Activated CD4-positive, alpha-beta memory T cell treated with anti-CD3 and anti-CD28 coated beads for 36 hours (primary cell): ENCODE measurements at places on chromosomes 7 and 10. TPM values are rescaled to one million over a fixed set of nuclear protein-coding genes. Genes with fewer than 3 reads are reported as not detected.

DNA sequence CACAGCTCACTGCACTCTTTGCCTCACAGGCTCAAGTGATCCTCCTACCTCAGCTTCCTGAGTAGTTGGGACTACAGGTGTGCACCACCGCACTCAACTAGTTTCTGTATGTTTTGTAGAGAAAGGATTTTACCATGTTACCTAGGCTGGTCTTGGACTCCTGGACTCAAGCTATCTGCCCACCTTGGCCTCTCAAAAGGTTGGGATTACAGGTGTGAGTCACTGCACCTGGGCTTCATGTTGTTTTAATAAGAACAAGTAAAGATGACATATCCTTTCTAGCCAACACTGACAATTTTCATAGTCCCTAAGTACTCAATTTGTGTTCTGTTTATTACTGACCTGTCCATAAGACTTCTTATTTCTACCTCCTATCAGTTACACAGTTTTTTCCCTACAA, 16.8 kb downstream of the SEMA3C start:
- DNase-seq, result no peak
- no peaks in the 10 kb centered on the region for H3K36me3 ChIP-seq
- no peaks in the 10 kb centered on the region for H3K4me1 ChIP-seq
- no peak overlapping the region for H3K27ac ChIP-seq
- H3K4me3 ChIP-seq, result no peak overlapping the region

DNA sequence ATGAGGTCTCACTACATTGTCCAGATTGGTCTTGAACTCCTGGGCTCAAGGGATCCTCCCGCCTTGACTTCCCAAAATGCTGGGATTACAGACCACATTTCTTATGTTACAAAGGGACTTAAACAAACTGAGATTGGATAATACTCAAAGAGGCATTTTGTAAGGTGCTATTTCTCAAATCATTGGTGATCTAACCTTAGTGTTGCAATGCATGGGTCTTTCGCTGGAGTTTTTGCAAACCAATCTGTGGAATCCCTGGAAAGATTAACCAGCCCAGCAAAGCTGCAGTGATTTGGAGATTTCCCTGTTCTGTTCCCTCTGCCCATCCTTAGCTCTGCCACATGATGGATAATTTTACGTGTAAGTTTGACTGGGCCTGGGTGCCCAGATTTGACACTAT, 20.4 kb upstream of the ECHDC3 start:
- H3K4me3 ChIP-seq, result no peak overlapping the region
- no peak overlapping the region for H3K27ac ChIP-seq
- H3K4me1 ChIP-seq, result peaks cover 6% of the 10 kb centered on the region
- no peaks in the 10 kb centered on the region for H3K36me3 ChIP-seq
- peaks cover 15% of the 10 kb centered on the region for H3K27me3 ChIP-seq
- DNase-seq, result no peak

- H3K4me1 ChIP-seq, result peaks cover 17% of the 10 kb centered on the region
- peak overlapping the region; percentile 84 for H3K27ac ChIP-seq
- no peaks in the 10 kb centered on the region for H3K36me3 ChIP-seq
- no peaks in the 10 kb centered on the region for H3K27me3 ChIP-seq
These were observed 135.8 kb downstream of the CNNM2 start for GRCh38 chr10:103053659-103054581.

GRCh38 chr7:28061824-28062196, 118.8 kb downstream of the JAZF1 start:
- H3K27me3 ChIP-seq, result no peaks in the 10 kb centered on the region
- no peaks in the 10 kb centered on the region for H3K36me3 ChIP-seq
- DNase-seq, result no peak
- peaks cover 3% of the 10 kb centered on the region for H3K4me1 ChIP-seq
- no peak overlapping the region for H3K4me3 ChIP-seq

DNA sequence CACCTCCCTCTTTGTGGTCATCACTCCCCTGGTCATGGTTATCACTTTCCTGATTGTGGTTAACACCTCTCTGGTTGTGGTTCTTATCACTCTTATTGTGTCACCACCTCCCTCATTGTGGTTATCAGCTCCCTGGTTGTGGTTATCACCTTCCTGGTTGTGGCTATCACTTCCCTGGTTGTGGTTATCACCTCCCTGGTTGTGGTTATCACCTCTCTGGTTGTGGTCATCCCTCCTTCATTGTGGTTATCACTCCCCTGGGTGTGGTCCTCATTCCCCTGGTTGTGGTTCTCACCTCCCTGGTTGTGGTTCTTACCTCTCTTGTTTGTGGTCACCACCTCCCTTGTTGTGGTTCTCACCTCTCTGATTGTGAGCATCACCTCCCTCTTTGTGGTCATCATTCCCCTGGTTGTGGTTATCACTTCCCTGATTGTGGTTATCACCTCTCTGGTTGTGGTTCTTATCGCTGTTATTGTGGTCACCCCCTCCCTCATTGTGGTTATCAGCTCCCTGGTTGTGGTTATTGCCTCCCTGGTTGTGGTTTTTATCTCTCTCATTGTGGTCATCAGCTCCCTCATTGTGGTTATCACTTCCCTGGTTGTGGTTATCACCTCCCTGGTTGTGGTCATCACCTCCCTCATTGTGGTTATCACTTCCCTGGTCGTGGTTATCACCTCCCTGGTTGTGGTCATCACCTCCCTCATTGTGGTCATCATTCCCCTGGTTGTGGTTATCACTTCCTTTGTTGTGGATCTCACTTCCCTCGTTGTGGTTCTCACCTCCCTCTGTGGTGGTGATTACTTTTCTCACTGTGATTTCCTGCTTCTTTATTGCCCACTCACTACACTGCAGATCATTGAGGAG, 106.7 kb downstream of the GPR26 start:
- peaks cover 14% of the 10 kb centered on the region for H3K27me3 ChIP-seq
- peak; percentile 24 for DNase-seq
- peaks cover 2% of the 10 kb centered on the region for H3K4me1 ChIP-seq

DNA sequence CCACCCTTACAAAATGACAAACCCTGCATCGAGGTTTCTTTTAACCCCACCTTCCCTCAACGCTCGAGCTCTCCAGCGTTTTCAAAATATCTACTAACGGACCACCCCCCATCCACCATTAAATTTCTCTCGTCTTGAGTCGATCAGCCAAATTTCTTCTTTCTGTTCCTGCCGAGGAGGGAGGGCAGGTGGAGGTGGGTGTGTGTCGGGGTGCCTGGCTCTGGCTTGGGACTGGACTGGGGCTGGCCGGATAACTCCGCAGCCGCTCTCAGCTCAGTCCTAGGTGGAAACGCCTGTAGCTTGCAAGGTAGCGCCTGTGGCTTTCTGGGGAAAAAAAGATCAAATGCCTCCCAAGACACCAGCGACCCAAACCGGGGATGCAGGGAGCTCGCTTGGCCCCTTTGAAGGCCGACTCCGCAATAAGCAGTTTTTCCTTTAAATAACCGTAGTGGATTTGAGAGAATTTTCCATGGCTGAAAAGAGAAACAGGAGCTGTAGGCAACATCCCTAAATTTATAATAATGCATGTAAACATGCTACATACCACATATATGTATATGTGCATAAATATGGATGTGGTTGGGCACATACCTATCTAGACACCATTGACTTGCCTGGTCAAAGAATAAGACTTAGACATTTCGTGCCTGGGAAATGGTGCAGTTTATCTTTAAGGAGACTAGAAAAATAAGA, 1.9 kb upstream of the TMEM178B start:
- H3K27me3 ChIP-seq, result peaks cover 44% of the 10 kb centered on the region
- H3K4me3 ChIP-seq, result peak overlapping the region; percentile 68
- peaks cover 12% of the 10 kb centered on the region for H3K4me1 ChIP-seq
- no peaks in the 10 kb centered on the region for H3K36me3 ChIP-seq
- H3K27ac ChIP-seq, result no peak overlapping the region

- H3K27ac ChIP-seq, result no peak overlapping the region
- no peaks in the 10 kb centered on the region for H3K27me3 ChIP-seq
- peaks cover 7% of the 10 kb centered on the region for H3K4me1 ChIP-seq
- no peak for DNase-seq
- H3K36me3 ChIP-seq, result no peaks in the 10 kb centered on the region
These were observed 223.8 kb downstream of the PRPF18 start for GRCh38 chr10:13810568-13810967.

GRCh38 chr7:50069613-50070012, 23.4 kb downstream of the ZPBP start:
- peak; percentile 37 for DNase-seq
- H3K27me3 ChIP-seq, result no peaks in the 10 kb centered on the region
- peak overlapping the region; percentile 85 for H3K4me3 ChIP-seq
- peaks cover 19% of the 10 kb centered on the region for H3K4me1 ChIP-seq

DNA sequence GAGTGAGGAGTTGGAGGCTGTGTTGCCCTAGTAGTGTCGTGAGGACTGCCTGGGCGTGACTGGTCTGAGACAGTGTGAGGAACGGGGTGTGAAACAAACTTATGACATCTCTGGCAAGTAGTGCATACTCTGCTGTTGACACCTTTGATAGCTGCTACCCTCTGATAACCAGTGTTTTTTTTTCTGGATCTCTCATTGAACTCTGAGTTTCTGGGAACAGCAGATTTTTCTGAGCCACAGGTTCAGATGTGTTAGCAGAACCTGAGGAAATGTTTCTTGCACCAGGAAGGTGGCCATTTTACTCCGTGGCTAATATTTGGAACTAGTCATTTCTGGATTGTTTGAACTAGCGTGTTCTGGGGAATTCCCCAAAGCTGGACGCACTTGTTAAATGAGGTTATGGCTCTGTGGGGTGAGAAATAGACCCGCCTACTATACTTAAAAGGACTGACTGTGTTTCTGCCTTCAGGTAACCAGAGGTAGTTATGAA, 52.9 kb downstream of the AUTS2 start:
- H3K4me3 ChIP-seq, result no peak overlapping the region
- no peaks in the 10 kb centered on the region for H3K27me3 ChIP-seq
- no peak for DNase-seq
- H3K4me1 ChIP-seq, result no peaks in the 10 kb centered on the region
- no peaks in the 10 kb centered on the region for H3K36me3 ChIP-seq

GRCh38 chr7:148944935-148945934, 61.1 kb upstream of the EZH2 start:
- H3K36me3 ChIP-seq, result peaks cover 2% of the 10 kb centered on the region
- no peak overlapping the region for H3K4me3 ChIP-seq
- no peak overlapping the region for H3K27ac ChIP-seq
- H3K27me3 ChIP-seq, result no peaks in the 10 kb centered on the region
- H3K4me1 ChIP-seq, result peaks cover 3% of the 10 kb centered on the region
- no peak for DNase-seq

DNA sequence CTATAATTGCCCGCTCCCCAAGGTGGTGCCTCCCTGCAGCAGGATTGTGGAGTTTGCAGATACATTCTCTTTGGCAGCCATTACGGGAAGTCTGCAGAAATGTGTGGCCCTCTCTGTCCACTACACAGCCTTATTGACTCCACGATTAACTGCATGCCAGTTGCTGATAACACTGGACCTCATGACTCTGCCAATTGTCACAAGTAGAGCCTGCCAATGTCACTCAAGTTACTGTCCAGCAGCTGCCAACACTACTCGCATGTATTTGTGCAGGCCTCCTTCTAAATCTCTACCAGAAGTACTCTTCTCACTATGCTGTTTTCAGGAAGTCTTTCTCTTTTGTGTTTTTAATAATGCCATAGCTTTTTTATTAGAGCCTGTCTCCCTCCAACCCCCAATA, 128.8 kb downstream of the PPP1R3A start:
- no peaks in the 10 kb centered on the region for H3K36me3 ChIP-seq
- no peak overlapping the region for H3K27ac ChIP-seq
- no peak overlapping the region for H3K4me3 ChIP-seq
- no peak for DNase-seq

GRCh38 chr7:115558161-115558560, 472.4 kb downstream of the TFEC start:
- H3K4me3 ChIP-seq, result no peak overlapping the region
- no peak for DNase-seq
- H3K4me1 ChIP-seq, result no peaks in the 10 kb centered on the region
- H3K27me3 ChIP-seq, result peaks cover 1% of the 10 kb centered on the region

- H3K36me3 ChIP-seq, result peaks cover 3% of the 10 kb centered on the region
- no peaks in the 10 kb centered on the region for H3K27me3 ChIP-seq
- H3K4me1 ChIP-seq, result peaks cover 4% of the 10 kb centered on the region
- H3K27ac ChIP-seq, result no peak overlapping the region
These were observed 64.6 kb downstream of the SNX10 start for GRCh38 chr7:26356229-26356628.

- H3K27ac ChIP-seq, result no peak overlapping the region
- peak; percentile 54 for DNase-seq
- H3K4me3 ChIP-seq, result peak overlapping the region; percentile 65
- peaks cover 42% of the 10 kb centered on the region for H3K4me1 ChIP-seq
- H3K36me3 ChIP-seq, result peaks cover 20% of the 10 kb centered on the region
These were observed 3.0 kb upstream of the BUB3 start for GRCh38 chr10:123150986-123151736.

DNA sequence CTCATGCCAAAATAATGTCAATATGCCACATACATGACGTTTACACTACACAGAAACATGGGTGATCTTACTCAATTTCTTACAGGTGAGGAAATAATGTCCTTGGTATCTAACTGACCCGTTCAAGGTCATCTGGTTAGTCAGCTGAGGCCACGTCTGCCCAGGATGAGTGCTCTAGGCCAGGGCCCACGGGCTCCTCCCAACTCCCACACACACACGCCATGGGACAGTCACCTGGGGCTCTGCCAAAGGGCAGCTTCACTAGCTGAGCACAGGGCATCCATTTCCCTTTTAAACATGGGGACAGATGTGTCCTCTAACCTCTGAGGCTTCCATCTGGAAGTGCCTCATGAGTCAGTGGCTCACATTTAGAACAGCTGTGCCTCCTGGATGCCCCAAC, 123.9 kb downstream of the TNS3 start:
- no peaks in the 10 kb centered on the region for H3K36me3 ChIP-seq
- DNase-seq, result no peak

DNA sequence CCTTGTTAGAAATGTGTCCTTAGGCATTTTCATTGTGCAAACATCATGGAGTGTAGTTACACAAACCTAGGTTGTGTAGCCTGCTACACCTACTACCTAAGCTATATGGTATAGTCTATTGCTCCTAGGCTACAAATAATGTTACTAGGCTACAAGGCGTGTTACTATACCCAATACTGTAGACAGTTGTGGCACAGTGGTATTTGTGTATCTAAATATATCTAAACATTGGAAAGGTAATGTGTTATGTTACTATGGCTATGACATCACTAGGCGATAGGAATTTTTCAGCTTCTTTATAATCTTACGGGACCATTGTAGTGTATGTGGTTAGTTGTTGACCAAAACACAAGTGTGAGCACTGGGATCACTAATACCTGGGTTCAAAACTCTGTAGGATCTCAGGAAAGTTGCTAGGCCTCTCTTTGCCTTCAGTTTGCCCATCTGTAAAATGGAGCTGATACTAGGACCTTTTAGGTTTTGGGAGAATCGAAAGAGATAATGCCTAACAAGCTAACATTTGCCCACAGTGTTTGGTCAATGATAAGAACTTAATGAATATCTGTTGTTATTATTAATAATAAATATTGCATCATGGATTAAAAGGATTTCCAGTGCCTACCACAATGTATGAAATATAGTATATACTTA, 2.7 kb downstream of the BICC1 start:
- H3K27ac ChIP-seq, result no peak overlapping the region
- no peak for DNase-seq
- H3K4me1 ChIP-seq, result peaks cover 15% of the 10 kb centered on the region

C10orf67 gene
- total RNA-seq, result 0.07 TPM

IPMK gene
- 5.7 TPM for total RNA-seq

ACSL5 gene
- 30.1 TPM for total RNA-seq
